ENCODE measurements at places on chromosomes 2 and 18. TPM values are rescaled to one million over a fixed set of nuclear protein-coding genes. Genes with fewer than 3 reads are reported as not detected.

DNA sequence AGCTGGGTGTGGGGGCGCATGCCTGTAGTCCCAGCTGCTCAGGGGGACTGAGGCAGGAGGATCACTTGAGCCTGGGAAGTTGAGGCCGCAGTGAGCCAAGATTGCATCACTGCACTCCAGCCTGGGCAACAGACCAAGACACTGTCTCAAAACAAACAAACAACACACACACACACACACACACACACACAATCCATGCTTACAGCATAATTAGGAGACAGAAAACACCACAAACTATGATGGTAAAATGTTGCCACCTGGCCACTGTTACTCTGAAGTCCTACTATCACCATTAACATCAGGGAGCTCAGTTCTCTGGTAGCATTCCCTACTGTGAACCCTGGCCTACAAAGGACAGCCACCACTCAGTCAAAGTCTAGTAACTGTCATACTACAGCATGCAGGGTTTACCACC lies 18.3 kb downstream of the DNPEP start:
- H3K27me3 ChIP-seq, result no peaks in the 10 kb centered on the region
- no peak overlapping the region for H3K27ac ChIP-seq
- no peak for DNase-seq
- H3K36me3 ChIP-seq, result peaks cover 12% of the 10 kb centered on the region
- no peaks in the 10 kb centered on the region for H3K4me1 ChIP-seq

DNA sequence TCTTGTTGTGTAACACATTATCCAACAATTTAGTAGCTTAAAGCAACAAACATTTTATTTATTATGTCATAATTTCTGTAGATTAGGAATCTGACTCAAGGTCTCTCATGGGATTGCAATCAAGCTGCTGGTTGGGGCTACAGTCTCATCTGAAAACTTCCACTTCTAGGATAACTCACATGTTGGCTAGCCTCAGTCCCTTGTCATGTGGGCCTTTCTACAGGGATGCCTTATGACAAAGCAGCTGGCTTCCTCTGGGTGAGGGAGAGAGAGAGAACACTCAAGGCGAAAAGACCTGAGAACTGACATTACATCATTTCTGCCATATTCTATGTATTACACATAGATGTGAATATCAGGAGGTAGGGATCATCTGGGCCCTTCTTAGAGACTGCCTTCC lies 317.9 kb upstream of the VRK2 start:
- H3K36me3 ChIP-seq, result no peaks in the 10 kb centered on the region
- H3K27me3 ChIP-seq, result no peaks in the 10 kb centered on the region
- H3K27ac ChIP-seq, result no peak overlapping the region
- H3K4me1 ChIP-seq, result peaks cover 3% of the 10 kb centered on the region
- no peak overlapping the region for H3K4me3 ChIP-seq

The KCNS3 gene
- total RNA-seq, result not detected

GRCh38 chr2:8203364-8203763 lies 478.5 kb upstream of the ID2 start:
- no peak for DNase-seq

All from activated CD8-positive, alpha-beta memory T cell treated with anti-CD3 and anti-CD28 coated beads, Interleukin-2, amount 10 ng/mL, durations not matched to agents 7 days and 5 days (primary cell).